ENCODE measurements at places on chromosomes 1 and 21.

GRCh38 chr21:25501996-25502665, 105.2 kb downstream of the MRPL39 start:
- peak; percentile 65 for DNase-seq

GRCh38 chr1:171167785-171168184, 17.3 kb upstream of the FMO2 start:
- DNase-seq, result no peak

DNA sequence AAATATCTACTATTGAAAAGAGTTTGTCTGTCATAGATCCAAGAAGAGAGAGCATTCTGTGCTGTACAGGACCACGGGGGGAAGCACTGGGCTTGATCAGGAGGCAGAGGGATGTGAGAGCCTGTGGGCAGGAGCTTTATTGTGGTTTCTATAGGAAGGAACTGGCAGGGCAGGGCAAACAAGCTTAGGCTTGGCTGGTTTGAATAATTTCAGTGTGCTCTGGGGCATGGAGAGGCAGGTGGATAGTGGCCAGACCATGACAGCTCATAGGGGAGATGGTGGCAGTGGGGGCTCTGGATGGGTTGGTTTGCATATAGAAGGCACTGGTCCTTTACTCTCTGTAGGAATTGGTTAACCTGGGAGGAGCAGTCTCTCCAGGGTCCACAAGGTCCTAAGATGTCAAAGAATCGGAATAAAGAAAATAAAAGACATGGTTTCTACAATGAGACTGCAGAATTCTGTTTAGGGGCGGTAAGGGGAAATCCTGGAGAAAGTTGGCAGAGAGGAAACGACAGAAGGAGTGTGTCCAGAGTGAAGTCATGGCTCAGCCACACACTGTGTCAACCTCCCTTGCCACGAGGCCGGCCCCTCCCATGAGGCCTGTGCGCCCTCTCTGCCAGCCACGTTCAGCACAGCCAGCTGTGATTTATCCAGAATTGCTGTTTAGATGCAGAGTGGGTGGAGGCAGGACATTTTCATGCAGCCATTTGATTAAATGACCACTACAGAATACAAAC, 81.7 kb upstream of the PGBD5 start:
- no peak for DNase-seq

DNA sequence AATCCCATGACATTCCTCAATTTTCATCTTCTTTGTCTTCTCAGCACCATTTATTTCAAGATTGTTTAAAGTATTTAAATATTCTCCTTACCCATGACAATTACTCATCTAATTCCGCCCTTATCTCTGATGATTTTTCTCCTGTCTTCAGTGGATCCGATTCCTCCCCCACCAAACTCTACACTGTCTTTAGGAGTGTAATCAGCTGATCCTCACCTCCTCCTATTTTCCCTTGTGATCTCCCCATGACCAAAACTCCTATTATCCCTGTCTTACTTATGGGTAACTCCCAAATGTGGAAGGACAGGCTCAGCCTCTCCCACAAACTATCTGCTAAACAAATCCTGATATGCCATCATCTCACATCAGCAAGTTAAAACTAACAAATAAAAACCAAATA, 335.3 kb upstream of the RUNX1 start:
- no peak for DNase-seq

DNA sequence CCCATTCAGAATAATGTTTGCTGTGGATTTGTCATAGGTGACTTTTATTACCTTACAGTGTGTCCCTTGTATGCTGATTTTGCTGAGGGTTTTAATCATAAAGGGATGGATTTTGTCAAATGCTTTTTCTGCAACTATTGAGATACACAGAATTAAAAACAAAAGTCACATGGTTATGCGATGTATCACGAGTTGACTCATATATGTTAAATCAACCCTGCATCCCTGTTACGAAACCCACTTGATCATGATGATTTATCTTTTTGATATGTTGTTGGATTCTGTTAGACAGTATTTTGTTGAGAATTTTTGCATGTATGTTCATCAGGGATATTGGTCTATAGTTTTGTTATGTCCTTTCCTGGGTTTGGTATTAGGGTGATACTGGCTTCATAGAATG, 10.7 kb upstream of the OR2T34 start:
- no peak for DNase-seq

GRCh38 chr1:201042779-201043461, 19.4 kb upstream of the KIF21B start:
- DNase-seq, result no peak
